ENCODE measurements at places on chromosomes 1 and 21.

DNA sequence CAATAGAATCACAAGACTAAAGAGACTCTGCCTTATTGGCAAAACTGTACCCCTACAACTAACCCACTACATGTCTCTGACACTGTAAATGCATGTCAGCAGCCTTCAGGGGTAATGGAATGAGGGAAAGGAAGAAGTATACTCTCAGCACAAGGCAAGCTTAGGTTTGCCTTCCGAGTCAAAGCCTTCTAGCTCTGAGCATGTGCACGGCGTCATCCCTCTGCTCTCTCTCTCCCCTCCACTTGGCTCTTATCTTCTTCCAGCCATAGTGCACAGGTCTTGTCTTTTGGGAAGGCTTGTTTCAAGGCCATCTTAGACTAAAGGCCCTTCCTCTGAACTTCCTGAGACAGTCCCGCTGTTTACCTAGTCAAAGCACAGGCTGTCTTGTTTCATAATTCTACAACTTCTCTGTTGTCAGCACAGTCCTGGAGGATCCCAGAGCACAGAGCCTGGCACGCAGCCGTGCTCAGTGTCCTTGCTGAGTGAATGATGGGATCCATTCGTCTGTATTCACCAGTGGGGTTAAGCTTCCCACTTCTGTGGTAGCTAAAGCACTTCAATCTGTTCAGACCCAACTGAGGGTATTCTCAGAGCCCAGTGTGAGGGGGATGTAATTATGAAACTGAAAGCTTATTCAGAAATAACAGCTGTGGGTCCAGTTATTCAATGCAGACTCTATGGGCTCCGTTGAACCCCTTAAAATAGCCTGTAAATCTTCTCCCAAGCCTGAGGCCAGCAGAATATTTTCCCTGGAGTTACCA is 166.5 kb upstream of the PLD5 start:
- DNase-seq, result no peak

GRCh38 chr1:199546323-199546722 is 481.2 kb upstream of the NR5A2 start:
- DNase-seq, result no peak

DNA sequence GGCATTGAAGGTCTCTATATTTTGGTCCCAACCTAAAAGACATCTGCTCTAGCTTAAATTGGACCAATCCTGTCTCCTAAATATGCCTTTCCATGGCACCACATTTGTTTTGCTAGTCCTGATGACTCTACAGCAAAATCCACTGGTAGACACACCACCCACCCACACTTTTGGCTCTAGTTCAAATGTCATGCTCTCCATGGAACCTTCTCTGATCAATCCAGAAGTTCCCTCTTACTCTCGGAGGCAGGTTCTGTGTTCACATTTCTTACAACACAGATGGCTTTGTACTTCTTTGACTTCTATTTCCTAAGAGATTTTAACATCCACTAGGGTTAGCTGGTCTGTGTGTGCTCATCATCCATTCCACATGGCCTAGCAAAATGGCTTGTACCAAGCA is 151.3 kb downstream of the APP start:
- DNase-seq, result no peak

- DNase-seq, result no peak
Observed at GRCh38 chr1:90198616-90199332, 203.9 kb downstream of the ZNF326 start.

DNA sequence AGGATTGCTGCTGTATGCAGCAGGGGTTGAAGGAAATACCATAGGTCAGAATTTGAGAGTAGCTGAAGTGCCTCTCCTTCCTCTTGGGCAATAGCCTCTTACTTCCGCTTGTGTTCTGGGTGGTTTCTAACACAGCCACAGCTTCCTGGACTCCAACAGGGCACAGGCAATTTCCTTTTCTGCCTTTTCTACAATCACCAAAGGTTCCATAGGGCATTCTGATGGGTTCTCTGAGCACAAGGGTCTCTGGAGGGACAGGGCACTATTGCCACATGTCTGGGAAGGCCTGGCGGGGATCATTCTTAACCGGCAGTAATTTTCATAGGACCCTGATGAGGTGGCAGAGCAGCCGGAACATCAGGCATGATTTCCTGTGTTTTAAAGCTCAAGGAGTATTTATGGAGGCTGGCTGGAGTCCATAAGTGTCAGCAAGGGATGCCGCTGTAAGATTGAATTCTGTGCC is 5.5 kb upstream of the AGTRAP start:
- DNase-seq, result no peak

- DNase-seq, result no peak
Observed at GRCh38 chr21:39149882-39150281, 33.4 kb downstream of the PSMG1 start.

GRCh38 chr1:214321705-214322453 is 40.9 kb downstream of the SMYD2 start:
- no peak for DNase-seq

GRCh38 chr1:226946841-226947240 is 6.7 kb downstream of the COQ8A start:
- DNase-seq, result no peak

DNA sequence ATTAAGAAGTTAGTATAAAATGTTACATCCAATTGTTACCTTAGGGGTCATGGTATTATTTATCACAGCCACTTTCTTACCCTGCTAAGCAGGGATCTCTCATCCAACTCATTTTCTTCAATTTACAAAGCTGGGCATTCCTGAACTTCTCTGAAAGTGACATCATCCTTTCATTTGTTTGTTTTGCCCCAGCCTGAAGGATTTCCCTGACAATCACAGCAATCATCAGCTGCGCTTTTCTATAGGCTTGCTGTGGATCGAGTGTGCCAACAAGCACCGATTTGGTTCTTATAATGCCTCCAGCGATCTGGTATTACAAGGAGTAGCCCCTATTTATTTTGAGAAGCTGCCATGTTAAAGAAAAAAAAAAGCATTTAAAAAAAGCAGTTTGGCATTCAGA is 240.2 kb downstream of the USH2A start:
- no peak for DNase-seq

DNA sequence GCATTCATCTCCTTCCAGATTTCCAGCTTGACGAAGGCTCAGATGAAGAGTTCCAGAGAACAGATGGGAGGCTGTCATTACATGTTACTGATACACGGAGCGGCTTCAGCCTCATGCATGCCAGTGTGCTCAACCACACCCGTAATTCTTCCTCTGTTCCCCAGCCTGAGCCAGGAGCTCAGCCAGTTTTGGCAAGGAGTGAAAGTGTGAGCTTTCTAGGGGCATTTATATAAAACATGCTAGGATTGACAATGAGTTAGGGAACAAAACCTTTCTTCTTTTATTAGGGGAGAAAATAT is 290.4 kb upstream of the PLXNA2 start:
- DNase-seq, result no peak

DNA sequence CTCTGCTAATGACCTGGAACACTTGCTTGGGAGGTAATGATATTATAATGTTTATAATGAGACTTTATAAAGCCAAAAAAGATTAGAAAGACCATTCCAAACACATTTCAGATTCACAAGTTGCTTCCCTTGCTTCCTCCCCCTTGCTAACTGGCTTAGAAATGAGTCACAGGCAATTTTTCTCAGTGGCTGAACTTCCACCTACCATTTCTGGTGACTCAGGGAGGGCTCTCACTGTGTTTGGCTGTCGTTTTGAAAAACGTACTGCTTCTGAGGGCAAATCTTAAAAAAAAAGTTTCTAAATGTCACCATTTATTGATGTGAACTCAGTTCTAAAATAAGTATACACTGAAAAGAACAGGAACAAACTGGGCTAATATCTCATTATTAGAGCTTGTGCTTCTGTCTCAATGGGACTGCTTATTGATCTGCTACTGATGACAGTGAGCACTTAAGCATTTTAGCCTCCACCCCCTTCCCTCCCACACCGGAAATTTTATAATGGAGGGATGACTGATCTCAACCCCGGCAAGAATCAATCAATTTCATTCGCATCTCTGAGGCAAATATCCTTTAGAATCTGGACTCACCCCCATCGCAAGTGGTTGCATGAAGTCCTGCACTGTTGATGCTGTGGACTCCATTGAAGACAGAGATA is 278.3 kb downstream of the KCTD3 start:
- no peak for DNase-seq

DNA sequence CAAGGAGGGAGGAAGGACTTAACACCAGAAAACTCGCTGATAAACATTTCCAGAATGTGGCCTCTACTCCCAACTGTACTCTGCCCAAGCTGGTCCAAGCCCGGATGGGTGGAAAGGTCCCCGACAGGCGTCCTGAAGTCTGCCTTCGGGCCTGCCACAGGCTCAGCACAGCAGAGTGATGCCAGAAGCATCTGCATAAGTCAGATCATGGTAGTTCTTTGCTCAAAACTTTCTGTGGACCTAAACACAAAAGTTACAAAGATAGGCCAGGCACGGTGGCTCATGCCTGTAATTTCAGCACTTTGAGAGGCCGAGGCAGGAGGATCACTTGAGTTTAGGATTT is 790 bp upstream of the UTS2 start:
- no peak for DNase-seq

- DNase-seq, result no peak
Observed at GRCh38 chr1:84774669-84775534, 84.6 kb upstream of the SSX2IP start.

DNA sequence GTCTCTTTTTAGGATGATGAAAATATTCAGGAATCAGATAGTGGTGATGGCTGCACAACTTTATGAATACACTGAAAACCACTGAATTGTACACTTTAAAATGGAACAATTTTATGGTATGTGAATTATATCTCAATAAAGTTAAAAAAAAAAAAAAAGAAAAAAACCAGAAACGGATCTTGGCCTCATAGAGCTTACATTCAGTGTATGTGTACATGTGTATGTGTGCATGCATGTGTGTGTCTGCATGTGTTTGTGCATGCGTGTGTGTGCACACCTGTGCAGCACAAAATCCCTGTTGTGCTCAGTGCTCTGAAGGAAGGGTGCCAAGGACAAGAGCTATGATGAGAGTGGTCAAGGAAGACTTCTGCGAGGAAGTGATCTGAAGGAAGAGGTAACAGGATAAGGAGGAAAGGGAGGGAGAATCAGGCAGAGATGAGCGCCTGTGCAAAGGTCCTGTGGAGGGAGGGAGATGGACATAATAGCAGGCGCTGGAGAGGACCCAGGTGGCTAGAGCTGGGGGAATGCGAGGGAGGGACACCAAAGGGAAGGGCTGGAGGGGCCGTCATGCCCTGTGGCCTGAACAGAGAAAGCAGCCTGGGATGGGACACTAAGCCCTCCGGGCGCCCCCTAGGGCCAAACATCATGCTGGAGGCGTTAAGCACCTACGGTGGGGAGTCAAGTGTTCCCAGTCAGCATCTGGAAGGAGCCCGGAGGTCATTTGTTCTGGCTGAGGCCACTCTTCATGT is 25.2 kb downstream of the NKAIN1 start:
- DNase-seq, result no peak

- DNase-seq, result no peak
Observed at GRCh38 chr1:26046246-26047095, 553 bp upstream of the SLC30A2 start.

DNA sequence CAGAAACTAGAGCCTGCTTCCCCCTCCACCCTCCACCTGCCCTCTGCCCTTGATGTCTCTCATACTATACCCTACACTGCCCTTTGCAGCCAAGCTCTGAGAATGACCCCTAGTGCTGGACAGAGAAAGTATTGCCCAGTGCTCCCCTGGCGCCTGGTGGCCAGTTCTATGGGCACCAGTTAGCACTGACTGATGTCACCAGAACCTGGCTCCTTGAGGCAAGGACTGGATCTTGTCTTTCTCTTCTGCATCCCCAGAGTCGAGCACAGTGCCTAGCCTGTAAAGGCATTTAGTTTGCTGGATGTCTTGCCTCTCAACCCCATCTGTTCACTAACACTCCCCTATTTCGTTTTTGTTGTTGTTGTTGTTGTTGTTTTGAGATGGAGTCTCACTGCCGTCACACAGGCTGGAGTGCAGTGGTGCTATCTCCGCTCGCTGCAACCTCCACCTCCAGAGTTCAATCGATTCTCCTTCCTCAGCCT is 5.9 kb downstream of the PHLDA3 start:
- DNase-seq, result no peak

DNA sequence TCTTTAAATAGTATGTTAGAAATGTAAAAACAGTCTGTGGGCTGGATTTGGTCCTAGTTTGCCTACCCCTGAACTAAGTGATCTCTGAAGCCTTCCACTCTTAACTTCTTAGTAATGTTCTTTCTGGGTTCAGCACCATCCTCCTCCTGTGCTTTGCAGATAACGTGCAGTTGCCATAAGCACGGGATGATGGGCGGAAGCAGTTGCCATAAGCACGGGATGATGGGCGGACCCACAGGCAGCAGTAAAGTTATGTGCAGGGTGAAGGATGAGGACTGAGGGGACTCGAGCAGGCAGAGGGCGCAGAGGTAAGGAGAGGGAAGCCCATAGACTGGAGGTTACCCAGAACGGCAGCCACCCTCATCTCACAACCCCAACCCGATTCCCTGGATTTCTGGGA is 25.6 kb downstream of the GPA33 start:
- DNase-seq, result no peak

- DNase-seq, result no peak
Observed at GRCh38 chr1:78676347-78676982, 26.8 kb downstream of the IFI44 start.

DNA sequence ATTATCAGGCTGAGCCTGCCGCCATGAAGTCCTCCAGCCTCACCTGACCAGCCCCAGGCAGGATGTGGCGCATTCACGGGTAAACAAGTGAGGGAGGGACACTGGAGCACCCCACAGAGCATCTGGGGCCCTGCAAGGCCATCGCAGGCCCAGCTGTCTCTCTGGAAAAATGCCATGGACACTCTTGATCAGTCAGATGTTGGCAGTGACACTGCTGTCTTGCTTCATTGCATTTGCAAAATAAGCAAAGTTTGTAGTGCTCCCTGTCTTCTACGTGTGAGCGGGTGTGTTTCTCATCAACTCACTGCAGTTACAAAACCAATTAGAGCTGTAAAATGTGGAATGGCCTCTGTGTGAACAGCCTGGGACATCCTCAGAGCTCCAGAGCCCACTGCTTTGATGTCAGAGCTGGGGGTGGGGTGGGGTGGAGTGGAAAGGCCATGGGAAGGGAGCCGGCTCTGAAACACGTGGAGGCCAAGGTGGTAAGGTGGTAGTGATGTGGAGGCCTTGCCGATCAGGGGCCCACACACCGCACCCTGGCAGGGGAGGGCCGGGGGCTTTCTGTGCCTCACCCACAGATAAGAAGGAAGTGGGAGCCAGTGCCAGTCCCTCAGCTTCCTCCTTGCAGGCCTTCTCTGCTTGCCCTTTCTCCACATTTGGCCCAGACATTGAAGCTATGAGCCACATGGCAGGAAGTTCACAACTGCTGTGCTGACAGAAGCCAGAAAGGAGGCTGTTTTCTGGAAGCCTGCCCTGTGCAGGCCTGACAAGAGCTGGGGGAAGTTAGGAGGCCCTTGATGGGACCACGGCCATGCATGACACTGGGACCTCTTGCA is 254.9 kb downstream of the RHOU start:
- no peak for DNase-seq

- no peak for DNase-seq
Observed at GRCh38 chr1:224381880-224382548, 25.3 kb downstream of the CNIH4 start.

Data from activated gamma-delta T cell (primary cell).